ENCODE measurements at places on chromosomes 16 and 17. TPM values are rescaled to one million over a fixed set of nuclear protein-coding genes. Genes with fewer than 3 reads are reported as not detected.
A peak's percentile ranks its signal among the peaks of the same experiment; 100 is the strongest.

DNA sequence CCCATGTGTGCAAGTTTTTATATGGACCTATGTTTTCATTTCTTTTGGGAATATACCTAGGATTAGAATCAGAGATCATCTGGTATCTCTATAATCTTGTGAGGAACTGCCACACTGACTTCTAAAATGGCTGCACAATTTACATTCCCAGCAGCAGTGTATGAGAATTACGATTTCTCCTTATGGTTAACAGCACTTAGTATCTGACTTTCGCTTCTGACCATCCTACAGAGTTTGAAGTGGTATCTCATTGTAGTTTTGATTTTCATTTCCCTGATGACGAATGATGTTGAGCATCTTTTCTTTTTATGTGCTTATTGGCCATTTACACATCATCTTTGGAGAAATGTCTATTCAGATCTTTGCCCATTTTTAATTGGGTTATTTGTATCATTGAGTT is 10.0 kb downstream of the C16orf96 start:
- no peaks in the 10 kb centered on the region for H3K27me3 ChIP-seq
- H3K27ac ChIP-seq, result no peak overlapping the region
- H3K4me3 ChIP-seq, result no peak overlapping the region
- no peaks in the 10 kb centered on the region for H3K4me1 ChIP-seq

GRCh38 chr17:66330646-66331037 is 28.2 kb downstream of the PRKCA start:
- peak overlapping the region; percentile 84 for H3K4me3 ChIP-seq
- peaks cover 75% of the 10 kb centered on the region for H3K4me1 ChIP-seq
- H3K27ac ChIP-seq, result peak overlapping the region; percentile 98
- H3K36me3 ChIP-seq, result peaks cover 7% of the 10 kb centered on the region

The SLC6A4 gene
- not detected for total RNA-seq

The SLC5A11 gene
- total RNA-seq, result 0.22 TPM

The IQCK gene
- 2.0 TPM for total RNA-seq

- H3K36me3 ChIP-seq, result no peaks in the 10 kb centered on the region
- no peak overlapping the region for H3K27ac ChIP-seq
- H3K27me3 ChIP-seq, result no peaks in the 10 kb centered on the region
- H3K4me1 ChIP-seq, result peaks cover 11% of the 10 kb centered on the region
- DNase-seq, result no peak
- no peak overlapping the region for H3K4me3 ChIP-seq
Observed at GRCh38 chr17:65918916-65919315, 273.0 kb downstream of the CEP112 start.

The ACSF2 gene
- 22.4 TPM for total RNA-seq
